ENCODE measurements at places on chromosomes 7 and 10. TPM values are rescaled to one million over a fixed set of nuclear protein-coding genes. Genes with fewer than 3 reads are reported as not detected.

GRCh38 chr10:124592736-124593430 lies 131.3 kb downstream of the LHPP start:
- no peaks in the 10 kb centered on the region for H3K36me3 ChIP-seq
- H3K27ac ChIP-seq, result no peak overlapping the region
- DNase-seq, result no peak
- no peaks in the 10 kb centered on the region for H3K27me3 ChIP-seq
- no peak overlapping the region for H3K4me3 ChIP-seq
- H3K4me1 ChIP-seq, result peaks cover 14% of the 10 kb centered on the region

- no peaks in the 10 kb centered on the region for H3K27me3 ChIP-seq
- H3K4me1 ChIP-seq, result no peaks in the 10 kb centered on the region
- peak overlapping the region; percentile 70 for H3K27ac ChIP-seq
- peak overlapping the region; percentile 71 for H3K4me3 ChIP-seq
- no peak for DNase-seq
- no peaks in the 10 kb centered on the region for H3K36me3 ChIP-seq
Measured at GRCh38 chr7:64666663-64667050, 724 bp downstream of the ZNF107 start.

GRCh38 chr7:85125176-85125575 lies 61.7 kb downstream of the SEMA3D start:
- DNase-seq, result no peak
- H3K4me1 ChIP-seq, result no peaks in the 10 kb centered on the region
- no peak overlapping the region for H3K4me3 ChIP-seq
- no peaks in the 10 kb centered on the region for H3K27me3 ChIP-seq

DNA sequence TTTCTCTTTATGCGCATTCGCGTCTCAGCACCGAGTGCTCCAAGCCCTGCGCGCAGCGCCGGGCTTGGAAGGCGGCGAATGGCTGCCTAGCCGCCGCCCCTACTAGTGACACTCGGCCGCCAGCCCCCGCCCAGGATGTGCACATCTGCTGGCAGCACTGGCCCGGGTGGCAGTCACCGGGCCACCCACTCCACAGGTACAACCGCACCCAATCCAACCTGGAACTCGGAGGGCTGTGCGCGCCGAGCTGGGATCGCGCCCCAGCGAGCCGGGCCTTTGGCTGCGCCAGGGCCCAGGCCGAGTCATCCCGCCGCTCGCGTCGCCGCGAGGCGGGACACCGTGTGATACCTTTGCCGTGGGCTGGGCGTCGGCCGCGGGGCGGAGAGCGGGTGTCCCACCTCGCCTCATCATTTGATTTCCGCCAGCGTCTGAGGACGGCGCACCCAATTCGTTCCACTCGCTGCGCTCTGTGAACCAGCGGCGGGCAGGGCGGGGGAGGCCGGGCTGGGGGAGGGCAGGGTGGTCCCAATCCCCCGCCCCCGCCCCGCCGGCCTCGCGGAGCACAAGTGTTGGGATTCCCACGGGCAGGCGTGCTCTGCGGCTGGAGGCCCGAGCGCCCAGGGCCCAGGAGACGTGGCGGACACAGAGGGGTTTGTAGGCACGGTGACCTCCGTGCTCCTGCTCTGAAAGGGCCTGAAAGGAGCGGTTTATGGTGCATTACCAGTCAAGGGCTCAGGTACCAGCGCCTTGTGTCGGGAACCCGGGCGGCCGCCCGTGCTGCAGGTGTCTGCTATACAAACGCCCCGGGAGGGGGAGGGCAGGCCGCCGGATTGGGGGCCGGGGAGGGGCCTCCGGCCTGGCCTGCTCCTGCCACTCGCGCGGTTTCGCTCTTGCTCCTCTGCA lies 17.8 kb upstream of the PTF1A start:
- H3K27me3 ChIP-seq, result peaks cover 44% of the 10 kb centered on the region
- H3K4me1 ChIP-seq, result peaks cover 10% of the 10 kb centered on the region
- no peak for DNase-seq
- no peak overlapping the region for H3K4me3 ChIP-seq

GRCh38 chr10:4982764-4983226 lies 19.6 kb downstream of the AKR1C1 start:
- H3K4me1 ChIP-seq, result no peaks in the 10 kb centered on the region
- H3K4me3 ChIP-seq, result no peak overlapping the region
- H3K27ac ChIP-seq, result no peak overlapping the region
- DNase-seq, result no peak

- H3K4me3 ChIP-seq, result no peak overlapping the region
- no peak for DNase-seq
- no peaks in the 10 kb centered on the region for H3K4me1 ChIP-seq
- H3K36me3 ChIP-seq, result no peaks in the 10 kb centered on the region
Measured at GRCh38 chr7:22826593-22826992, 3.9 kb upstream of the TOMM7 start.

DNA sequence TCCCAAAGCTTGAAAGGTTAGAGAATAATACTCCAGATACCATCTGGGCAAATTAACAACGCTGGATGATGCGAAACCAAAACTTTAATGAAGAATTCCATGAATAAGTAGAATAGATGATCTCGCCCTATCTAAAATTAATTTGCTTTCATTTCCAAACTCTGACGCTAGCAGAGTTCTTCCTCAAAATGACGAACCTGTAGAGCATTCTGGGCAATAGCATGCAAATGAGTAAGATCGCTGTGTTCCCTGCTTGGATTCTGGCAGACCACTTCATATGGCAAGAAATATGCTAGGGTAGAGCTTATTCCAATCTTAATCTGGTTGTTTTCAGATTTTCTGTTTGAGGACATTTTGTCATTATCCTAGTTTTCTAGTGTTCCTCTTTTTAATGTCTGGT lies 36.1 kb upstream of the SMNDC1 start:
- no peaks in the 10 kb centered on the region for H3K27me3 ChIP-seq
- DNase-seq, result no peak
- no peak overlapping the region for H3K27ac ChIP-seq
- H3K4me3 ChIP-seq, result no peak overlapping the region
- H3K4me1 ChIP-seq, result no peaks in the 10 kb centered on the region
- H3K36me3 ChIP-seq, result no peaks in the 10 kb centered on the region

DNA sequence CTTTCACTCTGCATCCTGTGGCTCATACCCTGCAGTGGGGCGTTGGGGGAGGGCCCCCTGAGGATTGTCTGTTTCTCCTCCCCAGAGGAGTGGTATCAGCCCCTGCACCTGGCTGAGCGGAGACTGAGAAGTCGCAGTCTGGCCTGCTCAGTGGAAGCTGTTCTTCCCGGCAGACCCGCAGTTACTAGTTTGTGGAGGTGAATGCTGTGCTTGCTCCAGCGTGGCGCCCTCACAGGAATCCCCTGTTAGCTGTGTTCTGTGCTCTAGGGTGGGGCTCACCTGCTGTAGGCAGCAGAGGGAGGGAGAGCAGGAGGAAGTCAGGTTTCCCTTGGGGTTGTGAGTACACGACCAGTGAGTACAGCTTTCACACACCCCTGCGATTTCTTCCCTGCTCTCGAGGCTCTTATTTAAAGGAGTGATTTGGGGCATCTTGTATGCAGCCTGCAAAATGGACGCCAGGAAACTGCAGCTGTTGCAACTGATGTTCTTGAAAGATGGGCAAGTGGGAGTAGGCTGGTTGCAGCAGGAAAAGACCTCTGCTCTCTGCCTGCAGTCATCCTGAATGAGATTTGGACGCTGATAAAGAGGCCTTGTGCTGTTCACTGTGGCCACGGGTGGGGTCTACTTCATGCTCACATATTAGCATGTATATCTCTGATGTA lies 66.4 kb downstream of the HK1 start:
- no peaks in the 10 kb centered on the region for H3K36me3 ChIP-seq
- DNase-seq, result no peak
- no peaks in the 10 kb centered on the region for H3K27me3 ChIP-seq
- H3K4me1 ChIP-seq, result peaks cover 9% of the 10 kb centered on the region
- no peak overlapping the region for H3K4me3 ChIP-seq

GRCh38 chr7:5077740-5078139 lies 32.1 kb downstream of the RBAK start:
- no peaks in the 10 kb centered on the region for H3K4me1 ChIP-seq
- no peaks in the 10 kb centered on the region for H3K27me3 ChIP-seq
- DNase-seq, result no peak
- no peak overlapping the region for H3K27ac ChIP-seq

DNA sequence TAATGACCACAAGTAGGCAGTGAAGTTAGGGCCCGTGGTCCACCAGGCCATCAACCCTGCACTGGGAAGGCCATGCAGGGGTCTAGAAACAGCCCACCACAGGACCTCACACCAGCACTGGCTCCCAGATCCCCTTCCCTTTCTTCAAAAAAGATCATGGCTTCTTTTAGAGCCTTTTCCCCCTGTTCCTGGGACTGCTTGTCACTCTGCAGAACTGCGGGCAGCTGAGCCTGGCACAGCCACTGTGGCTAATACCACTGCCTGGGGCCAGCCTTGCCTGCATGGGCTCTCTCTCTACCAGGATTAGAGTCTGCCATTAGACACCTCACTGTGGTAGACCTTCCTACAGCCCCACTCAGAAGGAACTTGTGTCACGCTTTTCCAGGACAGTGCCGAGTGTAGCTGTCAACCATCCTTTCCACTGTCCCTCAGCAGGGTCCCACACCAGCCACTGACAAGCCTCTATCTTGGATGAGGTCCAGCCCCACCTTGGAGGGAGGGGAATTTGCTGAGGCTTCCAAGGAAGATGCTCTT lies 19.0 kb upstream of the C10orf90 start:
- no peaks in the 10 kb centered on the region for H3K4me1 ChIP-seq
- no peak overlapping the region for H3K4me3 ChIP-seq
- DNase-seq, result no peak
- no peak overlapping the region for H3K27ac ChIP-seq

Gene UROS
- 45.0 TPM for total RNA-seq

Gene DPYSL4
- 4.1 TPM for total RNA-seq

Gene CYTH3
- 12.3 TPM for total RNA-seq

Gene PTPN20
- total RNA-seq, result 2.5 TPM

Gene RPEL1
- total RNA-seq, result not detected
